SK-N-DZ (cell line): ENCODE measurements at places on chromosomes 7 and 10.

- no peak for DNase-seq
These were observed 64.8 kb downstream of the SMURF1 start for GRCh38 chr7:99079104-99079503.

- no peak for DNase-seq
These were observed 118.1 kb downstream of the WDR11 start for GRCh38 chr10:120969219-120969645.

DNA sequence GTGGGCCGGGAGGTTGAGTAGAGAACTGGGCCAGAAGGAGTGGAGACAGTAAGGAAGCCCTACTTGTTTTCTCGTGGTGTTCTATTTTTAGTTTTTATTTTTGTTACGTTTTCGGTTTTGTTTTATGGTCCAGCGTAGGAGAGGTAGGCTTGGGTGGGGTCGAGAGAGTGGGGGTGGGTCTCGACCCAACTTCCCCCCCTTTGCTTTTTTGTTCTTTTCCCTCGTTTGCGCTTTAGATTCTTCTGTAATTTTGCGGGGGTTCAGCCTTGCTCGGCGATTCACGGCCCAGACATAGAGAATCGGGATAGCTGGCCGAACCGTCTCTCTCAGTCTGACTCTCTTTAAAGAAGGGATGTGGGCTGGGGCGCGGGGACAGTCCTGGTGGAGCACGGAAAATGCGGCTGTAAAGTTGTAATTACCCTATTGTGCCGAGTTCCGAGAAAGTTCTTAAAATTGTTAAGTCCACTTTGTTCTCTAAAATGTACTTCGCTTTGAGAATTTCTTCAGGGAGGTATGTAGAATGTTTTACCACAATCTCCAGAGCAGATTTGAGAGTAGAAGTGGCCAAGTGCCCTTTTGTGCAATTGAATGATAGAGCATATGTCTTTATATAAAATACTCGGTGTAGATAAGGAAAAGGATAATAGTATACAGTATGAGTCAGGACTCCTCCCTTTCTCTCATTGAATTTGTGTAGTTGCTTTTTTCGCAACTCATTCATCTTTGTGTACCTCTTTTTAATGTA, 816 bp downstream of the DMTF1 start:
- no peak for DNase-seq

DNA sequence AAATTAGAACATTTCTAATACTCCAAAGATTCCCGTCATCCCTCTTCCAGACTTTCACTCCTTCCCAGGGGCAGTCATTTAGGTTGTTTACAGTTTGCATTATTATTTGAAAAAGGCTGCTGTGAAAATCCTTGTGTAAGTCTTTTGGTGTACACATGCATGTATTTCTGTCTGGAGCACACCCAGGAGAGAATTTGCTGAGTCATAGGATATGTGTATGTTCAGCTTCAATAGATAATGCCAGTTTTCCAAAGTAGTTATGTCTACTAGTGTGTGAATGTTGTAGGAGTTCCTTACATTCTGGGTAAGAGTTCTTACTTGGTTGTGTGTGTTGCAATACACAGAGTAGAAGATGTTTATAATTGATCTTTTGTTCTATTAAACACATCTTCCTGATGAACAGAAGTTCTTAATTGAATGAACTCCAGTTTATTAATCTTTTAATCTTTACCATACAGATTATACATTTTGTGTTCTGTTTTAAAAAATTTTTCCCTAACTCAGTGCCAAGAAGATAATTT, 25.3 kb downstream of the CROT start:
- no peak for DNase-seq

GRCh38 chr7:46393142-46393541, 472.1 kb upstream of the IGFBP3 start:
- DNase-seq, result no peak

DNA sequence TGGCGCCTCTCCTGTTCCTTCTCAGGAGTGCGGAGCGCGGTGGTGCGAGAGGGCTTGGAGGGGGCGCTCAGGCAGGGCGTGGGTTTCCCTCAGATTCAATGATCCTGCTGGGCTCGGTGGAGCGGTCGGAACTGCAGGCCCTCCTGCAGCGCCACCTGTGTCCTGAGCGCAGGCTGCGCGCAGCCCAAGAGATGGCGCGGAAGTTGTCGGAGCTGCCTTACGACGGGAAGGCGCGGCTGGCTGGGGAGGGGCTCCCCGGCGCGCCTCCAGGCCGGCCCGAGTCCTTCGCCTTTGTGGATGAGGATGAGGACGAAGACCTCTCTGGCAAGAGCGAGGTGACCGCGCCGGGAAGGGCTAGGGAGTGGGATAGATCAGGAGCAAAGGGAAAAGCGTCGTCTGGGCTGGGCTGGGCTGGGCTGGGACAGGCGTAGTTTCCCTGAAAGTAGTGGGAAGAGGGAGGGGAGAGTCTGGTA, 17.0 kb downstream of the FAM131B start:
- DNase-seq, result peak; percentile 54

- no peak for DNase-seq
These were observed 150.6 kb upstream of the STEAP4 start for GRCh38 chr7:88457320-88457719.

DNA sequence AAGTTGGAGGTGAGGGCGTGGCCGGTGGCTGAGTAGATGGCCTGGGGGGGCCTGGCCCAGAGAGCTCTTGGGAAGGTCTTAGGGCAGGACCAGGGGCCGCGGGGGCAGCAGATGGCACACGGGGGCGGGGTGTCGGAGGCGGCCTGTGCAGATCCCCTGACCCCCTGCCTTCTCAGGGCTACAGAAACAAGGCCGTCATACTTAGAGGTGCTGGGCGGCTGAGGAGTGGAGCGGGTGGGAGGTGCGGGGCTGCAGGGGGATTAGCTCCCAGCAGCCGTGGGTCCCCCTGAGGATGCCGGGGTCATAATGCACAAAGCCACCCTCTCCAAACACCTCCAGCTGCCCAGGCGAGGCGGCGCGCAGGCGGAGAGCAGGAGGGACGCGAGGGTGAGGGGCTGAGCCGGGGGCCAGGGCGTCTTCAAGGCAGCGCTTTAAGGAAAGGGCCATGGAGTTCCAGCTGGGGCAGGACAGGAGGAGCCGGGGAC, 40.4 kb upstream of the ZNF32 start:
- no peak for DNase-seq

DNA sequence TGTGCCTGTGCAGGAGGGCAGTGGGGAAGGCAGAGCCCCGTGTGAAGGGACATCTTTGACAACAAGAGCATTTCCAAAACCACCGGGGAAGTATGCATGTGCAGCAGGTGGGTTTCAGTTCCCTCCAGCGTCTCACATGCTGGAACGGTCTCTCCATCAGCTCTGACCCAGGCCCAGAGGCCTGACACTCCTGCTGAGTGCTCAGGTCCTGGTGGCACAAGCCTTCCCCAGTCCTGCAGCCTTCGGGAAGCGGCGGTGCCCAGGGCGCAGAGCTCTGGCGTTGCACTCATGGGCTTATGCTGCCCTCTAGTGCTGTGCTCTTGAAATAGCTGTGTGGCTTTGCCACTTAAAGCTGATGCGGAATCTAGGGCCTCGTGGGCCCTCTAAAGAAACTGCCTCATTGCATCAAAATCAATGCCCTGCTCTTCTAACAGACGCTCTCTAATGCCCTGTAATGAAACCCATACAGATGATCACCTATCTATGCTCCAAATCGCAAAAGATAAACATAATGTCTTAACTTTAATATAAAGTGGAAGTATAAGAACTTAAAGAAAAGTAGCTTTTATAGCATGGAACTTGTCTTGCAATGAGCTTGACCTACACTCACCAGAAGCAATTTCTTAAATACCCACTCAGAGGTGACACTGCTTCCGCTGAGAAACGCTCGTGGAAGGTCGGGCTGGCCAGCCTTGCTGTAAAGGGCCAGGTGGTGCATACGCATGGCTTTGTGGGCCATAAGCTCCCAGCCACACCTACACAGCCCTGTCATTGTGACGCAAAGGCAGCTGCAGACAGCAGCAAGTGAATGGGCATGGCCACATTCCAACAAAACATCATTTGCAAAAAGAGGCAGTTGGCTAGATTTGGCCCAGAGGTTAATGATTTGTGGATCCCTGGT, 38.6 kb downstream of the CLRN3 start:
- DNase-seq, result peak; percentile 34

DNA sequence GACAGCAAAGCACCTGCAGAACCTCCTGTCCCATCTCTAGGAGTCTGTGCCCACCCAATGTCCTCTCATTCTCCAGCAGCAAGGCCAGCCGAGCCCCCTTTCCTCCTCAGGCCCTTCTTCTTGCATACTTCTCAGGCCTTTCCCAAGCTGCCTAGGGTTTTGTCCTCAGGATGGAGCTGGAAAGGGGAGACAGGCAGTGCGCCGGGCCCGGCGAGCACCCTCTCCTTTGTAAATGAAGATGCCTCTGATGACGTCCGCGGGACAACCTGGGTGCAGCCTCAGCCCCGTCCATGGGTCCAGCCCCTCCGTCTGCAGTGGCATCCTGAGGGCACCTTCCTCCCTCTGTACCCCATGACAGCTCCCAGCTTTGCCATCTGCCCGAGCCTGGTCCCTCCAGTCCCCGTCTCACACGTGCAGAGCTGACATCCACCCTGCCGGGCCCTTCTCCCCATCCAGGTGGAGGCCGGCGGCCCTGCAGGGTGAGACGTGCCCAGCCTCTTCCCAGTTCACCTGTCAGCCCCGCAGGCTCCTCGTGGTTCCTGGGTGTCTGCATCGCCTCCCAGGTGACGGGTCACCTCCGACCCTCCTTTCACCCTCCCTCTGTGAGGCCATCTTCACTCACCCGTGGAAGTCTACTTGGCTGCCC, 36.4 kb downstream of the JAKMIP3 start:
- no peak for DNase-seq

DNA sequence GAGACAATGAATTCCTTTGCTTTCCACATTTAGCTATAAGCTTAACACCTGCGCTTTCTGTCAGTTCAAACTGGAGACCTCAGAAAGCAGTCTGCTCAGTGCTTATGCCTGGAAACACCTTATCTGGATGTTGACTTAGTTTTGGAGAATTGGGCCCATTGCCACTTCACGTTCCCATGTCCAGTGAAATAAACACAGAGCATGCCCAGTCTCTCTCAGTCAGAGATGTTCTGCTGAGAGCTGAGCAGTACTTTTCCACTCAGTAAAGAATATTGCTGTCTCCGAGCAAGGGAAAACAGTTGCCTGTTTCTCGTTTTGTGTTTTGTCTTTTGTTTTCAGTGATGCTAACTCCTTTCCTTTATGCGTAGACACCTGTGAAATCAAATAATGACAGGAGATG, 83.2 kb upstream of the PRR15 start:
- DNase-seq, result no peak

DNA sequence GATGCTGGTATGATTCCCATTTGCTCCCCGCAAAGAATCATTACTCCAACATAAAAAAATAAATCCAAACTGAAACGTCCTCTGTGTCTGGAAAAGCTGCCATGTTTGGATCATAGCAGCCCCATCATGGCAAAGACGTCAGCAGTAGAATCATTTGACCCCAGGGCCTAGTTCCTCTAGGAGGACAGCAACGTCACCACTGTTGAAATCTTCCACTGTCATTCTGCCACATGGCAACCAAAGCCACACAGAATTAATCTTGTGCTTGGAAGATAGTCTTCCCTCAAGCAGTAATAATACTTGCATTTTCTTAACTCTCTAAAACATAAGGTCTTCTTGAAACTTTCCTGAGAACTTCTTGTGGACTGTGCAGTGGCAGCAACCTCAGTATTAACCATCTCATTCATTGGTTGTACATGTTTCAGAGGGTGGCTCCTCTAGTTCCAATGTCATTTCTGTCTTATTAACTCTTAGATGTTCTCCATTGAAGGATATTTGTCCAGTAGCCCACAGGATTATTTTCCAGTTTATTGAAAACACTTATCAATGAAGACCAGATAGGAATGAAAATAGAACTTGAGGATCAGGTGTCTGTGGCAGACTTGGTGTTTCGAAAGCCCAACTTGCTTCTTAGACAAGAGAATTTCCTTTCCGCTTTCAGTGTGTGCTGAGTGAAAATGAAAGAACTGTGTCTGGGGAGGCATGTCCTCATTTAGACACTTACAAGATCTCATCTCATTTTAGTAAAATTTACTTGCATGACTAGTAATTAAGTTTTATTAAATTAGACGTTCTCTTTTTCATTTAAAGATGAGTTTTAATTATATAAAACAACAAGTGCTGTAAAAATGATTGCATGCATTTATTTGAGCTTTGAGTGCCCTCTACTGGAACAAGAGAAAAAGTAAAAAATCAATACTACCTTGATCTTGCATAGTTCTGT, 28.9 kb upstream of the INHBA start:
- DNase-seq, result peak; percentile 16

GRCh38 chr7:73442903-73443500, 9.4 kb downstream of the FZD9 start:
- DNase-seq, result no peak

DNA sequence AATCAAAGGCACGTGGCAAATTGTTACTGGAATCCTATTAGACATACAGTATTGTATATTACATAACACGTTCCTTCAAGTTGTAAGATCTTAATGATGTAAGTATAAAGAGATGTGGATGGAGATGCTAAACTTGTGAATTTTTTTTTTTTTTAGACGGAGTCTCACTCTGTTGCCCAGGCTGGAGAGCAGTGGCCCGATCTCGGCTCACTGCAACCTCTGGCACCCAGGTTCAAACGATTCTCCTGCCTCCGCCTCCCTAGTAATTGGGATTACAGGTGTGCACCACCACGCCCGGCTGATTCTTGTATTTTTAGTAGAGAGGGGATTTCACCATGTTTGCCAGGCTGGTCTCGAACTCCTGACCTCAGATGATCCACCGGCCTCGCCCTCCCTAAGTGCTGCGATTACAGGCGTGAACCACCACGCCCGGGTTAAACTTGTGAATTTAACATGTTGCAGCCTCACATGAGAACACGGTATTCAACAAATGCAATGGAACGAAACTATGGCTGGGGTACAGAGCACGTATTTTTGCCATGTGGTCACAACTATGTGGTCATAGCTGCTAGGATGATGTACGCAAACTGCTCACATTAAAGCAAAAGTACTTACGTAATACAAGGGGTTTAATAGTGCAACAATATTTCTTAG, 818 bp upstream of the SUPV3L1 start:
- no peak for DNase-seq

- peak; percentile 71 for DNase-seq
These were observed 88.2 kb downstream of the ELFN1 start for GRCh38 chr7:1758028-1758858.

DNA sequence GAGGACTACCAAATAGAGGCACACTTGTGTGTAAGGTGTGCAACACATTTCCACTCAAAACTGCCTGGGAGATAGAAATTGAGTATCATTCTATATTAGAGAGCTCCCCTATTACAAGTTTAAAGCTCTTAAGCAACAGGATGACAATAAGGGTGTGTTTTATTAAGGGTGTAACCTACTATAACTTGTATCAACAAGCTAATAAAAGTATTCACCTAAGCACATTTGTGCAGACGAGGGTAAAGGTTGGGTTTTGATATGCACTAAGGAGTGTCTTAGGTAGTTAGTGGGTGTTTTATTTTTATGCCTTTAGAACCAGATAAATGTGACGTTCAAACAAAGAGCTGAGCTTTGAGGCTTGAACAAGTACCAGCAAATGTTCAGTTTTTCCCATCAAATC, 2.8 kb upstream of the FAM53B start:
- no peak for DNase-seq

- DNase-seq, result no peak
These were observed 35.2 kb downstream of the PANK1 start for GRCh38 chr10:89609833-89610346.
